NK-92 treated with Interleukin-12 subunit alpha and Interleukin-12 subunit beta, amount 100 ng/mL, for 24 hours (cell line): ENCODE measurements at places on chromosomes 13 and 19.

DNA sequence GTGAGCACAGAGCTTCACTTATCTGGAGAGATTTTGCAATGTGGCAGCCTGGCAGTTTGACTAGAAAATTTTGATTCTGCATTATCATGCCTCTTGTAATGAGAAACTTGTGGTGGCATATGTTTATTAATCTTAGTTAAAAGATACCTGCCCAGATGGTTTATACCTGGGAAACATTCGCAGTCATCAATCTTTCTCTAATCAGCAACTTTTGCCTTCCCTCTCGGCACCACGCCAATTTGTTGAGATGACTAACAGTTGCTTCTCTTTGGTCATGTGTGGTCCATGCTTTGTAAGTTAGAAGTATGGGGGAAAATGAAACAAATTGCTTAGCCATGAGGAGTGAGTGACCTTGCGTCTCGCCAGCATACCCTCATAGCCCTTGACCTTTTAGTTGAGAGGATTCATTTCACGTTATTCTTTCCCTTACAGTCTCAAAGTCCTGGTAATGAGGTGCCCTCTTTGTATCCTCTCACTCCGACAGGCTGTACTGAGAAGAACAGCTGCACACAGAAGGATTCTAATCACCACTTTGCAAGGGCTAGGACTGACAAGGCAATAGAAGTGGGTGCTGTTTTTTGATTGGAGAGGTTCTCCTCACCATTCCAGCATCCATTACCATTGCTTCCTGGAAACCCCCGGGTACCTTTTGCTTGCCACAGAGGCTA lies 201.4 kb downstream of the OXGR1 start:
- DNase-seq = no peak

GRCh38 chr13:78602561-78603239 lies 652 bp downstream of the POU4F1 start:
- DNase-seq = no peak

DNA sequence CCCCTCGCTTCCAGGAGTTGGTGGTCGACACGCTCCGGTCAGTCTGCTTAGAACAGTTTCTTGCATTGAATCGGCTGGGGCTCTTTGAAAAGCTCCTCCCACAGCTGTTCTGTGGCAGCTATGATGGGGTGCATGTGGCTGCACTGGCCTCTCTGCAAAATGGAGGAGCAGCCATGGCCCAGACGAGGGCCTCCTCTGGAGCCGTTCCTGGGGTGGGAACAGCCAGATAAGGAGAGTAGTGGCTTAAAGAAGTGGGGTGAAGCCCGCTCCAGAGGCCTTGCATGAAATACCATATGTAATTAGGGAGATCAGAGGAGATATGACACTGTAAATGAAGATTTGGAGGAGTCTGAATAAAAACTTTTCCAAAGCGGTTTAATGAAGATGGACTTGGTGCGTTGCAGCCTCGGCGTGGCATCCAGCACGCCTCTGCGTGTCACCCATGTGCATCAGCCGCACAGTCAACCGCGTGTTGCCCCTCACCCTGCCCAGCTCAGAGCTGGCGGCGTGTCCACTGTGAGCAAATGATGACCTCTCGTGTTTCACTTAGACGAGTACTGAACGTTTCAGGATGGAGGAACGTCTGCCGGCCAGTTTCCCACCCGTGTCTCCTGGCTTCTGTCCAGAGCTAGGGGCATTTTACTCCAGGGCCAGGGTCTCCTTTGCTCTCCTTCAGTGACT lies 199.2 kb downstream of the TEX29 start:
- no peak for DNase-seq

GRCh38 chr13:34722922-34723321 lies 219.1 kb upstream of the NBEA start:
- no peak for DNase-seq

DNA sequence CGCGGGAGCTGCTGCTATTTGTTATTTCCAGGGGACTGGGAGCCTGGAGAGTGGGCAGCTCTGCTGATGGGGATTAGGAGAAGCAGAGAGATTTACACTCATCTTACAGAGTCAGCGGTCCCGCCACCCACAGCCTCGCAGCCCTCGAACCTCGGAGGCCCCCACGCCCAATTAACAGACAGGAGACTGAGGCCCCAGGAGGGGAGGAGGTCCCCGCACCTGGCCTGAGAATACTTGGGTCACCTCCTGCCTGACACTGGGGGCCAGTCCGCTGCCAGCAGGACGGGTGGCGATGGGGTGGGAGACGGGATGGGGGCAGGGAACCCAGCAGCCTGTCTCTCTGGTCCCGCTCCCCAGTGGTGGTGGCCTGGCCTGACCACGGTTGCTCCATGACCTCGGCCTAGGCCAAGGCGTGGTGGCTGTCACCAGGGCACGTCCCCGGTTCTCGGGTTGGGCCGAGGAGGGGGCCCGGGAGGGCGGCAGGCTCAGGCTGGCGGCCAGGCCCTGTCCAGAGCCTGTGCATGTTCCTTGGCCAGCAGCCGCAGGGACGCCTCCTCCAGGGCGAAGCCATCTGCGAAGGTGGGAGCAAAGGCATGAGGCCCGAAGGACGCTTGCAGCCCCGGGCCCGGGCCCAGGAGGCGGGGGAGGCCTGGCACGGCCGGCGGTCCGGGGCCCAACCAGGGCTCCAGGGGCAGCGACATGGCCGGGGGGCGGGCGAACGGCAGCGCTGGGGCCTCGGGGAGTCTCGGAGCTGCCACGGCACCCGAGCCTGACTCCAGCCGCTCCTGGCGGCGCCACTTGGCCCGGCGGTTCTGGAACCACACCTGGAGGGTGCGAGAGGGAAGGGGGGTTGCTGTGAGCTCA lies 1.7 kb downstream of the RAX2 start:
- no peak for DNase-seq

- no peak for DNase-seq
These were observed 702 bp upstream of the MAG start for GRCh38 chr19:35291259-35291658.

- no peak for DNase-seq
These were observed 141.9 kb downstream of the SLC7A1 start for GRCh38 chr13:29453617-29454011.

- no peak for DNase-seq
These were observed 1.6 kb downstream of the ZNF579 start for GRCh38 chr19:55578761-55579747.

DNA sequence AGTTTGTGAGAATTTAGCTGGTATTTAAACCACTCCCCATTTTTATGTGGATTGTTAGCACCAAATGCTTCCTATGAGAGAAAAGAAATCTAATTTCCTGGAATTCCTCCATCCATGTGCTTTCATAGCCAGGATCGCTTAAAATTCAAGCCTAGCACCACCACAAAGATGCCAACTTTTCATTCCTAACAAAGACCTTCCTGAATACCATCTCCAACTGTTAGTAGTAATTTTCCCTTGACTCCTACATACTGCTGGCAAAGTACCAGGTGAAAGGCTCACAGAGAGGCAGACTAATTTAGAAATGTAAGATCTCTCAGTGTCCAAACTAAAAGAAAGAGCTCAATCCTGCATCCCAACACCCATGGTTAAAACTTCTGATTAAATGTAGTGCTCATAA lies 386.3 kb downstream of the KCTD12 start:
- DNase-seq = no peak

DNA sequence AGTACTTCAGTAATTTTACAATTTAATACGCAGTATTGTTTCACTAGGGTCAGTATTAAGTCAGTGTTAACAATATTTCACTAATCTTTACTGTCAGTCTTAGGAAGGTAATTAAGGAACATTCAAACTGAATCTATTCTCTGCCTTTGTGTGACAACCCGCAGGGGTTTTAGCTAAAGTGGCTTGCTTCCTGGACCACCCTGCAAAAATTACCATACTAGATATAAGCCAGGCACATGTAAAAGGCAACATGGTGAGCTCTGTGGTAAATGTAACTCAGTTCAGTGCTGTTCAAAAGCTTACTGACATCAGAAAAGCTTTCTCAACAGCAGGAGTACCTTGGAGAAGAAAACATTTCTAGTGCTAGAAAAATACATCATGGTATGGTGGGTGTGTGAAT lies 116.7 kb downstream of the FREM2 start:
- DNase-seq = no peak

GRCh38 chr13:91468301-91468700 lies 69.9 kb downstream of the GPC5 start:
- no peak for DNase-seq

DNA sequence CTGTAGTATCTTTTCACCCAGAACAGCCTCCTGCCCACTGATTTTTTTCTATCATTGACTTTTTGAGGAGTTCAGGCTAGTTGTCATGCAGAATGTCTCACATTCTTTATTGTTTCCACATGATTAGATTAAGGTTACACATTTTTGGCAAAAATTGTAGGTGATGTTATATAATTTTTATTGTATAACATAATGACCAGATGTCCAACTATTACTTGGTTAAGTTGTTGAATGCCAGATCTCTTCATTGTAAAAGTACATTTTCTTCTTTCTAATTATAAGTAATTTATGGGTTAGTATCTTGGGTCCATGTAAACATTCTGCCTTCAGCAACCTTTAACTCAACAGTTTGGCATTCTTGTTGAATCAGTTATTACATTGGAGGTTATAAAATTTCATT lies 138.4 kb downstream of the POSTN start:
- no peak for DNase-seq

GRCh38 chr13:48678316-48678715 lies 24.6 kb downstream of the CYSLTR2 start:
- no peak for DNase-seq

GRCh38 chr13:31367410-31367809 lies 167.6 kb downstream of the B3GLCT start:
- DNase-seq = no peak

- DNase-seq = no peak
These were observed at the start of gene LGALS14 for GRCh38 chr19:39704181-39705044. LGALS14 (plus strand) TSS chr19:39704481; CDS start chr19:39704529, 48 bp downstream.

GRCh38 chr13:85411591-85411990 lies 387.6 kb downstream of the SLITRK6 start:
- no peak for DNase-seq

GRCh38 chr19:7894612-7895309 lies 6.5 kb downstream of the LRRC8E start:
- no peak for DNase-seq

DNA sequence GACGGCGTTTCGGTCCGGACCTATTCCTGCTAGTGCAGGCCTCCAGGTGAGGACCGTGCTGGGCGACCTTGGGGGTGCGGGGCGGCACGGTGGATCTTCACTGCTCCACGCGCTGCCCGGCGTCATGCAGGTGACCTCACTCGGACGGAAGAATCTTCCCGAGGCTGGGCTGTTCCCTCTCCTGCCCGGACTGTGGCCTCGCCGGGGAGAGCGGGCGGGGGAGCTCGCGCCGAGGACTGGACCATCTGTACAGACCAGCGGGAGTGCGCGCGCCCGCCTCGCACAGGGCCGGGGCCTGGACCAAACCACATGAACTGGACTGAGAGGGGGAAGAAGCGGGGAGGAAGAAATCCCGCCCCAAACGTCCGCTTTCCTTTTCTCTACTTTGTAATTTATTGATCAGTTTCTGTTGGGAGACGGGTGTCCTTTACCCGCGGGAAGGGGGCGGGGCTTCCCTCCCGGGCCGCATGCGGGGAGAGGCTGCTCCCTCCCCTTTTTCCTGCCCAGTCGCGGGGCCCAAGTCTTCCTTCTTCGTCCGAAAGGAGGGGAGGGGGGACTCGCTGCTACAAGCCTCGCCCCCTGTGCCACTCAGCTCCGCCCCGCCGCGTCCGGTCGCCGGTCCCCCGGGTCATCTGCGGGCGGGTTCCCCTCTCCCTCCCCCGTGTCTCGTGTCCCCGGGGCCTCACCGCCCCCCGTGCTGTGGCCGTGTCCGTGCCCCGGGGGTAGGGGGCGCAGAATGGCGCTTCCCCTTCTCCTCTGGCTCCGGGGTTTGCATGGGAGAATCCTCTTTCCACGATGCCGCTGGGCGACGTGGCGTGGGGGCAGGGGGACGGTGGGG lies 4.9 kb downstream of the HRC start:
- DNase-seq = no peak

GRCh38 chr13:43085545-43085944 lies 62.2 kb downstream of the DNAJC15 start:
- DNase-seq = no peak

DNA sequence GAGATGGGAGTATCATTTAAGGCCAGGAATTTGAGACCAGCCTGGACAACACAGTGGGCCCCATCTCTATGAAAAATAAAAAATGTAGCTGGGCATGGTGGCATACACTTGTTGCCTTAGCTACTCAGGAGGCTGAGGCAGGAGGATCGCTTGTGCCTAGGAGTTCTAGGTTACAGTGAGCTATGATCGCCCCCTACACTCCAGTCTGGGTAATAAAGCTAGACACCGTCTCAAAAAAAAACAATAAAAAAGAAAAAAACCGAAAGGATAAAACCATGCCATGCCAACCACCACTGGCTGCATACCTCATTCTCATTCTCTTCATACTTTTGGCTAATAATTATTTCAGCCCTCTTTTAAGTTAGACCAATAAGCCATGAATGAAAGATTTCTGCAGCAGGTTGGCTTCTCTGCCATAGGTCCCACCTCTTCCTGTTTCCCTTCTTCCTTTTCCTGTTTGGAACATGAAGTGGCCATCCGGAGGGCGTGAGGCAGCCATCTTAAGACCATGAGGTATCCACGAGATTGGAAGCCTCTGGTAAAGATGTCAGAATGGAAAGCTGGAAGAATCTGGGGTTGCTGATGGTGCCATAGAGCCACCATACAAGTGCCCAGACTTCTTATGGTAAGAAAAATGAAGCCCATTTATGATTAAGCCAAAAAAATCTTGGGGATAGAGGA lies 171.3 kb downstream of the CACNA1A start:
- no peak for DNase-seq

DNA sequence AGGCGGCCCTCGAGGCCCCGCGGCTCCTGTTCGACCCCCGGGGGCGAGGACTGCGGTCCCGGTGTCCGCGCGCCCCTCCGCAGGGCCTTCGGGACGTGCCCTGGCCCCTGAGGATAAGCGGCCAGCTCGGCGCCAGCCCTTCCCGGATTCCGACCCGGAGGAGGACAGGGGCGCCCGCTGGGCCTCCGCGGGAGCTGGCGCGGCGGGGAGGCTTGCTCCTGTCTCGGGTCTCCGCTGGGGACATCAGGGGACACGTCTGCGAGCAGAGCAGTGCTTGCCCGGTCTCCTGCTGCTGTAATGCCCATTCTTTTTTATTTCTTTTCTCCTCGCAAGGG lies 829 bp downstream of the B3GLCT start:
- DNase-seq = no peak

- no peak for DNase-seq
These were observed 326.9 kb downstream of the FGF9 start for GRCh38 chr13:21997726-21998125.

DNA sequence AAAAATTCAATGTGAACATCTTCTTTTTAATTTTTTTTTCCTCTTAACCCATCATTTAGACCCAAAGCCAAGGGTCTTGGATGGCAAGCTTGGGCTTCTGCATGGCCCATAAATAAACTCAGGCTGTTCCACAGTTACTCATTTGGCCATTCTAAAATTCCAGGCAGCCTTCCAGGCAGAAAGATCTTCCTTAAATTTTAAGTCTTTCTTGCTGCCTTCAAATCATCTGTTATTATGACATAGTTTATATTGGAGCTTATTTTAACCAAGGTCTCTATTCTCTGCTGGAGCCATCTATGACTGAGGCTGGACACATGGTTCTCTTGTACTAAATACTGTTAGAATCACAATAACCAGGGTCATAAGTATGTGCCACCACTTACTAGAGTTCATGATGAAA lies 317.3 kb upstream of the MAB21L1 start:
- no peak for DNase-seq
